Stimulated activated CD8-positive, alpha-beta memory T cell treated with anti-CD3 and anti-CD28 coated beads, Interleukin-7, amount 100 ng/mL, for 1 hour (primary cell): ENCODE measurements at places on chromosomes 6 and 20.

GRCh38 chr20:46708172-46708860, 1.1 kb upstream of the SLC2A10 start:
- DNase-seq, result no peak

DNA sequence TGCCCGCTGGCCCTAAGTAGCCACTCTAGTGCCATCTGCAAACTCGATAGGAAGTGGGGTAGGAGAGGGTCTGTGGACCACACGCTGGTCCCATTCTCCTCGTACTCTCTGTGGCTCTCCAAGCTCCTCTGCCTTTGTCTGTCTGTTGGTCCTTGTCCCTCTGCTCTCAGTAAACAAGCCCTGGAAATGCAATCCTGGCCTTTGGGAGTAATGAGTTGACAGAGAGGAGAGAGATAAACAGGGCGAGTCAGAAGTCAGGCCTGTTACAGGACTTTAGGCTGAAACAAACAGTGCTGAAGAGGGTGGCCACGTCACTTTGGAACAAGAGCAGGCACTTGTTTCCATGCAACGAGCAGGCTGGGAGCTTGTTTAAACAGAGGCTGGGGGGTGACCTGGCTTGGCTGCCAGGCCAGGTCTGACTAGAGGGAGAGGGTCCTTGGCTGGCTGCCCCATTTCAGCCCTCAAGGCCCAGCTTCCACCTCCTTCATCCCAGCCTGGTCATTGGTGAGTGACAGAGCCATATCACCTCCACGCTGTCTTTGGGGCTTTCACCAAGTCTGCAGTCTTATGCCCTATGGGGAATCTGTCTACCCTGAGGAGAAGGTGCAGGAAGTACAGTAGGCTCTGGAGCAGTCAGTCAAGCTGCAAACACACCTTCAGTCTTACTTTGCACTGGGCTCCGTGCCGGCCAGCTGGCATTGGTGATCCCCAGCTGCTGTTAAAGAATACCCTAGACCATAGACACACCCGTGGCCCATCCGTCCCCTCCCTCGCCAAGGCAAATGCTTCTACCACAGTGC, 22.6 kb downstream of the FOXP4 start:
- DNase-seq, result no peak

- no peak for DNase-seq
Observed at GRCh38 chr20:16124911-16125776, 448.1 kb downstream of the KIF16B start.

DNA sequence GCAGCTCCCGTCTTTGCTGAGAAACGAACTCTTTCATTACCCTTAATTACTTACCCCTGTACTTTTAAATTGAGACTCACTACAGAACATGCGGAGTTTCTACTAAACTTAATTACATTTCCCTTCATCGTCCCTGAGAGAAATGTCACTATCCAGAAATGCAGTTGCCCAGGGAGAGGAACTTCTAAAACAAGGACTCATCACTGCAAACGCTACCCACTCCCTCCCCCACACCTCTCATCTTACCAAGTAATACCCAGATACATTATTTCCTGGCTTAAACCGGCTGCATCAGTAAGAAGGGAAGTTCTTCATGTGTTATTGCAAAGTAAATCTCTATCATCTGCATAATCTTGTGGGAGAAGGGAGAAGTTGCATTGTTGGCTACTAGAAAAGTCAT, 138.3 kb downstream of the IPCEF1 start:
- no peak for DNase-seq

GRCh38 chr6:122008101-122008999, 391.1 kb upstream of the HSF2 start:
- no peak for DNase-seq

GRCh38 chr6:137224799-137225198, 5.6 kb upstream of the IFNGR1 start:
- DNase-seq, result no peak

- no peak for DNase-seq
Observed at GRCh38 chr6:75933387-75933975, 139.0 kb downstream of the IMPG1 start.

DNA sequence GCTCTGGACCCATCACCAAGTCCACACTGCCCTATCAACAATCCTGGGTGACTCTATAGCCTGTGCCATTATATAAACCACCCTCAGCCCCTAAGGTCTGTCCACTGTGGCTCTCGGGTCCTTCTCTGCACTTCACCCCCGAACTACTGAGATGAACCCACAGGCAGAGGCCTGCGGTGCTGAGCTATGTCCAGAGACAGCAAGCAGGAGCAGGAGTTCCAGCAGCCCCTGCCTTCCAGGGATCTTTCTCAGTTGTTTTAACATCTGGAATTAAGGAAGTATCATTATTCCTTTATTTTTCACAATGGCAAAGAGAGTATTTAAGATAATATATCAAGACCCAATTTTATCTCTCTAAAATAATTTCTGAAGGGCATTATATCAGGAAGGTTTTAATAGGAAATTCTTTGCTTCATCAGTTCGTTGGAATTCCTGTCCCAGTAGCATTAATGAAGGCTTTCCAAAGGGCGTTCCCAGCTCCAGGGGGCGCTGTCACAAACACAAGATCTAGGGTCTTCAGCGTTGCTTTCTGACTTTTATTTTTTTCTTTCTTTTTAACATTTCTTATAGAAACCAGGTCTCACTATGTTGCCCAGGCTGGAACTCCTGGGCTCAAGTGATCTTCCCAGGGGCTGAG, 27.3 kb downstream of the RRBP1 start:
- DNase-seq, result no peak

GRCh38 chr6:21476112-21476511, 117.4 kb upstream of the SOX4 start:
- no peak for DNase-seq

DNA sequence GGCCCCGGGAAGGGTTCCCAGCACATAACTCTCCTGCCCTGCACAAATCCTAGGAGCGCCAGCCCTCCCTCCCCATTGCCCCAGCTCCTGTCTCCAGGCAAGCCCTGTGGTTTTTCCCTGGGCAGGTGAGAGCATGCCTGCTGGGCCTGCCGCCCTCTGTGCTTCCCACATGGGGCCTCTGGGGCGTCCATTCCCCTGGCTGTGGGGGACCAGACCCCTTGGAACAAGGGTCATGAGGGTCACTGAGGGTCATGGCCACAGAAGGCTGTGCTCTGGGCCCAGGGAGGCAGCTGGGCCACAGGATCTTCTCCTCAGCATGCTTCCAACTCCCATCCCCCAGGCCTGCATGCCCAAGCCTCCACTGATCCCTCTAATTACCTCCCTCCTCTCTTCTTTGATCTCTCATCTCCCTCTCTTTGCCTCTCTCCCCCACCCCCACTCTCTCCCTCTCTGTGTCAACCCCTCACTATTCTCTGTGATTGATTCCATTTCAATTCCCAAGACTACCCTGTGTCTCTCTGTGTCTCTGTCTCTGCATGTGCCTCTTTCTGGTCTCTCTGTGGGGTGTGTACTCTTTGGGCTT, 6.1 kb downstream of the MDFI start:
- DNase-seq, result no peak

DNA sequence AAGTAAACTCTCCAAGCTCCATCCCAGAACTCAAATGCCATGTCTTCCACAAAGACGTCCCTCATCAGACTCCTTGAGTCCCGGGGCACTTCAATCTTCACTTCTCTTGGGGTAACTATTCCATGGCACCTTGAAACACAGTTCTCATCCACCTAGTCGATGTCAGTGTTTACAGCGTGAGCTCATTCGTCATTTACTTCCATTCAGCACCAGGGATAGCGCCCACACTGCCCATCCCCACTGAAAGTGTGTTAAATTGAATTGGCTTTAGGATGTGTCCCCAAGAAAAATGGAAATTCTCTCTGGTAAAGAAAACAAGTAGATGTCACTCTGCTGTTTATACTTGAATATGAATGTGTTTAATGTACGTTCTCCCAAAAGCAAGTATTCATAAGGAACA, 31.3 kb downstream of the KCNK15 start:
- DNase-seq, result no peak

- no peak for DNase-seq
Observed at GRCh38 chr6:151018911-151019782, 153.6 kb downstream of the MTHFD1L start.
